T-helper 2 cell treated with Interferon-gamma antibody and Interleukin-4, amounts not matched to agents 5 μg/mL and 100 μg/mL, for 36 hours (primary cell): ENCODE measurements at places on chromosomes 12 and 14.
A peak's percentile ranks its signal among the peaks of the same experiment; 100 is the strongest.

- H3K27me3 ChIP-seq, result no peaks in the 10 kb centered on the region
- H3K4me1 ChIP-seq, result peaks cover 66% of the 10 kb centered on the region
- DNase-seq, result no peak
- H3K36me3 ChIP-seq, result no peaks in the 10 kb centered on the region
Observed at GRCh38 chr12:57837864-57838562, 8.5 kb downstream of the CTDSP2 start.

DNA sequence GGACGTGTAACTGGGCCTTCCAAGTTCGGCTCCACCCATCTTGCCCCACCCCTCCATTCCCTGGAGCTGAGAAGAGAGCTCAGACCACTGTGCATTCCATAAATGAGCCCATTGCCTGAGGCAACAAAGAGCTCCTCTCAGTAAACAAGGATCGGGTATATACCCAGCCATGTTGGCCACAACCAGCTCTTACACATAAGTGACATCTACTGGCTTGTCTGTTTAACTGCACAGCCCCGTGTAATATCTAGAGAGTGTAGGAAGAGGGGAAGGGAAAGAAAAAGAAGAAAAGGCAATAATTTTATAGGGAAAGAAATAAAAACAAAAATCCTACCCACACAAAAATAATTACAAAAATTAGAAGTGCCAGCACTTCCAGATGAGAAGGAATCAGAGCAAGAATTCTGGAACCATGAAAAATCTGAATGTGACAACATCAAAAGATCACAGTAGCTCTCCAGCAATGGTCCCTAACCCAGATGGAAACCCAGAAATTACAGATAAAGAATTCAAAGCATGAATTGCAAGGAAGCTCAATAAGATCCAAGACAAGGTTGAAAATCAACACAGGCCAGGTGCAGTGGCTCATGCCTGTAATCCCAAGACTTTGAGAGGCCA, 308.1 kb downstream of the RPAP3 start:
- peak overlapping the region; percentile 74 for H3K27ac ChIP-seq
- H3K4me3 ChIP-seq, result no peak overlapping the region
- H3K27me3 ChIP-seq, result no peaks in the 10 kb centered on the region
- H3K4me1 ChIP-seq, result peaks cover 62% of the 10 kb centered on the region
- peak; percentile 35 for DNase-seq
- H3K36me3 ChIP-seq, result peaks cover 17% of the 10 kb centered on the region

GRCh38 chr12:123151457-123152454, 866 bp upstream of the PITPNM2 start:
- peaks cover 22% of the 10 kb centered on the region for H3K27me3 ChIP-seq
- no peak for DNase-seq
- peak overlapping the region; percentile 83 for H3K27ac ChIP-seq
- H3K4me3 ChIP-seq, result peak overlapping the region; percentile 84
- H3K4me1 ChIP-seq, result peaks cover 24% of the 10 kb centered on the region

DNA sequence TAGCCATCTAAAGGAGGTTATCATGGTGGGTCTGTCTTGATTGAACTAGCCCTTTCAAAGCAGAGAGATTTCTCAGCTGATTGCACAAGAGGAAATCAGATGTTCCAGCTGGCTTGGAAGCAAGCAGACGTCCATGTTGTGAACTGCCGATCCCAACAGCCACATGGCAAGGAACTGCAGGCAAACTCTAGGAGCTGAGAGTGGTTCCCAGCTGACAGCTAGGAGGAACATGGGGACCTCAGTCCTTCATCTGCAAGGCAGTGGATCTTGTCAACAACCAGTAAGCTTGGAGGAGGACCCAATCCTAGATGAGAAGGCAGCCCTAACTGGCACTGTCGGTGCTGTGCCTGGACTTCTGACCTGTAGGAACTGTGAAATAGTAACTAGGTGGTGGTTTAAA, 7.7 kb downstream of the ACVR1B start:
- H3K27me3 ChIP-seq, result peaks cover 49% of the 10 kb centered on the region
- no peak for DNase-seq

- no peak overlapping the region for H3K27ac ChIP-seq
- H3K36me3 ChIP-seq, result no peaks in the 10 kb centered on the region
- H3K27me3 ChIP-seq, result no peaks in the 10 kb centered on the region
- DNase-seq, result no peak
Observed at GRCh38 chr12:127911291-127911690, 355.7 kb upstream of the TMEM132C start.
